Chondrocyte (in vitro differentiated cells): ENCODE measurements at places on chromosomes 16 and 17.

GRCh38 chr17:15971882-15972281, 27.0 kb downstream of the ADORA2B start:
- DNase-seq = no peak
- no peaks in the 10 kb centered on the region for H3K27me3 ChIP-seq
- H3K4me3 ChIP-seq = no peak overlapping the region
- H3K36me3 ChIP-seq = peaks cover 10% of the 10 kb centered on the region
- no peak overlapping the region for H3K27ac ChIP-seq

DNA sequence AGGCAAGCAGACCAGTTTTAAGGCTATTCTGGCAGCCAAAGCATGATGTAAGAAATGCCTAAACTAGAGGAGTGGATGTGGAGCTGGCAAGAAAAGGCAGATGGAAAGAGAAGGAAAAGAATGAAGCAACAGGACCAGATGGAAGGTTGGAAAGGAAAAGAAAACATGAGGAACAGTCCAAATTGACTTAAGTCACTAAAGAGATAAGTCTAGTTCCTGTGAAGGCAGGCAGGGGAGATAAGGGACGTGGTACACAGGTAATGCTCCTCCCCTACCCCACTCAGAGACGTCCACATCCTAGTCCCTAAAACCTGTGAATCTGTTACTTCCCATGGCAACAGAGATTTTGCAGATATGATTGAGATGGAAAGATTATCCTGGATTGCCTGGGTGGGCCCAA, 43.5 kb downstream of the TEX2 start:
- peaks cover 61% of the 10 kb centered on the region for H3K4me1 ChIP-seq
- H3K27me3 ChIP-seq = no peaks in the 10 kb centered on the region
- H3K4me3 ChIP-seq = no peak overlapping the region
- H3K27ac ChIP-seq = no peak overlapping the region
- no peaks in the 10 kb centered on the region for H3K36me3 ChIP-seq

GRCh38 chr17:73165616-73166404, 1.0 kb downstream of the SSTR2 start:
- H3K27ac ChIP-seq = no peak overlapping the region
- peaks cover 35% of the 10 kb centered on the region for H3K27me3 ChIP-seq
- no peak for DNase-seq
- no peaks in the 10 kb centered on the region for H3K36me3 ChIP-seq

DNA sequence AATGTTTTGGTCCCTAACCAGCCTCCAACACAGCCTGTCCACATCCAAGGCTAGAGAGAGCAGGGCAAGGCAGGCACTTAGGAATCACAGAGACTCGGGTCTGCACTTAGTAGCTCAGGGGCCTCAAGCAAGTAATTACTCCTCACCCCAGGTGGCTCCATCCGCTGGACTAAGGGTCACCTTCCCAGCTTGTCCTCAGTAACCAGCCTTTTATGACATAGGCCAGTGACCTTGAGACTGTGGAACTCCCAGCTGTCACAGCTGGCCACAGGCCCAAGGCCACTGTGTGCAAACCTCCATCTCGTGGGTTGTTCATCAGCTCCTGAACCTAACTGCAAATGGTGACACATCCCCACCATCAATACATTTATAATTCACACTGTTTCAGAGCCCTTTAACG, 68.6 kb downstream of the CDYL2 start:
- H3K4me1 ChIP-seq = no peaks in the 10 kb centered on the region
- DNase-seq = no peak
- H3K36me3 ChIP-seq = no peaks in the 10 kb centered on the region
- H3K4me3 ChIP-seq = no peak overlapping the region

DNA sequence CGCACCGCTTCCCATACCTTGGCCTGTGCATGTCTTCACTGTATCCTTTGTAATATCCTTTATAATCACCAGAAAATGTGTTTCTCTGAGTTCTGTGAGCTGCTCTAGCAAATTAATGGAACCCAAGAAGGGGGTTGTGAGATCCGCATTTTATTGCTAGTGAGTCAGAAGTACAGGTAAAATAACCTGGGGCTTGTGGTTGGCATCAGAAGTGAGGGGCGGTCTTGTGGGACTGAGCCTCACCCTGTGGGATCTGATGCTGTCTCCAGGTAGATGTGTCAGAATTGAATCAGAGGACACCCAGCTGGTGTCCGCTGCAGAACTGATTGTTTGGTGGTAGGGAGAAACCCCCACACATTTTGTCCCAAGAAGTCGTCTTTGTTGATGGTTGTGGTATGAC, 382.4 kb downstream of the SNX29 start:
- H3K4me3 ChIP-seq = no peak overlapping the region
- peaks cover 2% of the 10 kb centered on the region for H3K36me3 ChIP-seq
- H3K4me1 ChIP-seq = peaks cover 11% of the 10 kb centered on the region
- no peak overlapping the region for H3K27ac ChIP-seq

- no peaks in the 10 kb centered on the region for H3K27me3 ChIP-seq
- no peak overlapping the region for H3K27ac ChIP-seq
- DNase-seq = no peak
Measured at GRCh38 chr17:43597624-43598356, 51.6 kb upstream of the ETV4 start.
